Activated naive CD8-positive, alpha-beta T cell treated with anti-CD3 and anti-CD28 coated beads for 36 hours (primary cell): ENCODE measurements at places on chromosomes 2 and 18.

DNA sequence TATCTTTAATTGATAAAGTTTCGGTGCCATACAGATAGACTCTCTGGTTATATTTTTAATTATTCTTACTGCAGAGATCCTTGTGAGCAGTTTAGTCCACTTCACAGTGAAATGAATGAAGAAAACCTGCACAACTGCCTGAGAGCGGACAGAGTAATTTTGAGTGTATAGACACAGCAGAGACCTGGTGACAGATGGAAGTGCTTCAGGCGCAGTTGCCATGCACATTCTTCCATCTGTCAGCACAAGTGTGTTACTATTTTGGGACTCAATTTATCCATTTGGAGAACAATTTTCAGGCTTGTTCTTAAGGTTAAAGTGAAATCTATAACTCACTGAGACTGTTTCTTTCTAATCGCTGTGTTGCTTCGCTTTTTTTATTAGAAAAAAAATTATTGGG is 147.8 kb upstream of the SPHKAP start:
- no peak for DNase-seq

DNA sequence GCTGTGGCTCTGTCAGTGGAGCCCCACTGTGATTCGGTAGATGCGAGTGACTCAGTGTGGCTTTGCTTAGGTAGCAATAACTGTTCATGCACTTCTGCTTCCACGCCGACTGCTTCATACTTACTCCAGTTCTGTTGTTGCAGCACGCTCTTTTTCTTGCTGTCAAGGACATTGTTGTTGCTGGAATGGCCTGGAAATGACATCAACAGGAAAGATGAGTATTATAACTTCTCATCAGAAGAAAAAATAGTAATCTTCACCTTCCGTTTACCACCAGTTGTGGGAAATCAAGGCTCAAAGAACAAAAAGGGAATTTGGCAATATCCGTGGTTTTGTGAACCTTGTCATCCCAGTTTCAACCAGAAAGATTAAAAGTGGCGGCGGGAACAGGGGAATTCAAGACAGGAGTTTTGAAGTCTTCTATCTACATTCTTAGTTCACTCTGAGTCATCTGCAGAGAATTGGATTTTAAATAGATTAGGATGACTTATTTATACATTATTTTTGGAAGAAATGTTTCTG is 8.3 kb downstream of the TM4SF20 start:
- DNase-seq, result no peak

DNA sequence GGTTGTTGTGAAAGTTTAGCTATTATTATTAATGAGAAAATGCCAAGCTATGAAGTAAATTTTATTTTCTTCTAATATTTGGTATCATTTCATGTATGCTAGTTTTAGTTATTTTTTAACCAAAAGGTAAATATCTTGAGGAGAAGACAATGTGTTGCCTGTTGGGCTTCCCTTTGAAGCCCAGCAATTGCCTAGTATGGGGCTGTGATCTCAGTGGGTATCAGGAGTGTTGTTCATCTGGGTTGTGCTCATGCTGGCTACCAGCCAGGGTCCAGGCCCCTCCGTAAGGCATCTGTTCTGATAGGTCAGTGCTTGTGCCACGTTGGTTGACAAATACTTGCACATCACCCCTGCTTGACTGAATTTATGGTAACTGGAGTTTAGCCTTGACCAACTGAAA is 38.0 kb upstream of the DARS1 start:
- no peak for DNase-seq

DNA sequence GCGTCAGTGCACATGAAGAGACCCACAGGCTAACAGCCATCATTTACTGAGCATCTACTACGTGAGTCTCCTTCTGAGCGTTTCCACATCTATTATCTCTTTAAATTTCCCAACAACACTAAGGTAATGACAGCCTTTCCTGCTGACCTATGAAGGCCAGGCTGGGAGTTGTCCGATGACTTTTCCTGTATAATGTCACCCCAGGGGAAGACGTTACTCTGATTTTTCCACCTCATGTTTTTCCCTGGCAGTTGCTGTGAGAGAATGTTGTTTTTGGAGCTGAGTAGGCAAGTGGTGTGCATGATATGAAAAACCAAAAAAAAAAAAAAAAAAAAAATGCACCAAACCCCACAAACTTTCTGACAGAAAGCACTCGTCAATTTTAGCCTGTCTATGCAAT is 207.6 kb downstream of the SLC8A1 start:
- no peak for DNase-seq

DNA sequence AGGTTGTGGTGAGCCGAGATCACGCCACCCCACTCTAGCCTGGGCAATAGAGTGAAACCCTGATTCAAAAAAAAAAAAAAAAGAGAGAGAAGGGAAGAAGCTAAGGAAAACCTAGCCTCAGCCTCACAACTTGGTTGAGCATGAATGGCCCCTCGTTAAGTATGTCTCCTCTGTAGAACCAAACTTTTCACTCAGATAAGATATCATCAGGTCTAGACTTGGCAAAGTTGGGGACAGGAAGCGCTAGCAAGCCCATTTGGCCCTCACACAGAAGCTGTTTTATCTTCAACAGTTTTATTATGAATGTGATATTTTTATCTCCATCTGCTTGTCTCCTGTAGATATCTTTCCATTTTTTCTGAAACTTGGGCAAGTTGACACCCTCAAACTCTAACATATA is 3.5 kb upstream of the ASXL2 start:
- no peak for DNase-seq

DNA sequence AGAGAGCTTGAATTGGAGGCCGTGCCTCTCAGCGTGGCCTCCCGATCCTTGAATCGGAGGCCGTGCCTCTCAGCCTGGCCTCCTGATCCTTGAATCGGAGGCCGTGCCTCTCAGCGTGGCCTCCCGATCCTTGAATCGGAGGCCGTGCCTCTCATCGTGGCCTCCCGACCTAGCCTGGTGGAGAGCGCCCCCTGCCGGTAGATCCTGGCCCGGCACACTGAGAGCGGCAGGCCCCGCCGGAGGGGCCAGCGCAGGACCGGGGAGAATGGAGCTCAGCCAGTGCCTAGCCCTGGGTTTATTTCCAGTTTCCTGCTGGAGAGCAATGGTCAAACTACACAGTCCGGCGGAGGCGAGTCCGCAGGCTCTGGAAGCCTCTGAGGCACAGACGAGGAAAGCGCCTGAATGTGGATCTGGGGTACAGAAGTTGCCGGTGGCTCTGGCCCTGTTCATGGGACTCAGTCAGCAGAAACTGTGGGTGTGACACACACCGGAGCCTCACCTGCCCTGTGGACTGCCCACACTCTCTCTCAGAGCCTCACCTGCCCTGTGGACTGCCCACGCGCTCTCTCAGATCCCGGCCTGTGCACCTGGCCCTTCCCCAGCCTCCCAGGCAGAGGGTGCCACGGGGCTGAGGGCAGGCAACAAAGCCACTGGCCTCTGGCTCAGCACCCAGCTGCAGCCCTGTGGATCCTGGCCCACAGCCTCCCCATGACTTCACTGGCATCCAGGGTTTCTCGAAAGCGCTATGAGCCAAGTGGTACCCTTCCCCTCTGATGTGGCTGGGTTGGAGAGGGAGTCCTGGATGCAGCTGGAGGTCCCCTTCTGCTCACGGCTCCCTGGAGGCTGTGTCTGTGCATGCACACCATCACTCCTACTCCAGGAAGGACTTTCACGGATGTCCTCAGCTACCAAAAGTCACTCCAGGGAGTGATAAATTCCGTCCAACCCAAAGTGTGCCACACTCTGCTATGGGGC is 1.5 kb downstream of the IL36B start:
- DNase-seq, result no peak

DNA sequence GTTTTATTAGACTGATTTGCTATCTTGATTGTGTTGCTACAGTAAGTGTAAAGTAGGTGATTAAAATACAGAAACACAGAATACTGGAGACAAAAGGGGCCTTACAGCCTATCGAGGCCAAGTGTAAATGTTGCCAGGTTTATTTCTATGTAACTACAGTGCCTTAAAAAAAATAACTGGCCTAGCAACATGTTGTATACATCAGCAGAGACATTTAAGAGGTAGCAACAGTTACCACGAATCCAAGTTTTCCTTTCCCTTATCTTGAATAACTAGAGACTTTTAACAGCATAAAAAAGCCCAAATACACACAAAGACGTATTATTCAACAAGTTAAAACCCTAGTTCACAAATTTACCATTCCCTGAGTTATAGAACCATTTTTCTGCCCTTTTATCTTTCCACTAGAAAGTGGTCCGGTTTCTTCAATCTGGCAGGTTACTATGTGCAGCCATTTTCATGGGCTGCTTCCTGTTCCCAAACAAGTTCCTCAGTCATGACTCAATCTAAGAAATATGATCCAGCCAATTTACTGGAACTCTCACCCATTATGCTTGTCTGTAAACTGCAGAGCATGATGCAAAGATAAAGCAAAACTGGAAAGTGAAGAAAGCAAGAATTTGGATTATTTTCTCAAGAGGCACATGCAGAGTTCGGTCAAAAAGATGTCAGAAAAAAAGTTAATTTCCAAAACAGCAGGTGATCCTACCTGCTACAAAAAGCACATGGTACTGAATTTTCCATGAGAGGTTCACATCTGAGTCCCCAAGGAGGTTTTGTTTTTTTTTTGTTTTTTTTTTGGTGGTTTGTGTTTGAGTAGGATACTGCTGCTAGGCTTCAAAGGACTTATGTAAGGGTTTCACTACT is 22.2 kb downstream of the NFE2L2 start:
- DNase-seq, result no peak

DNA sequence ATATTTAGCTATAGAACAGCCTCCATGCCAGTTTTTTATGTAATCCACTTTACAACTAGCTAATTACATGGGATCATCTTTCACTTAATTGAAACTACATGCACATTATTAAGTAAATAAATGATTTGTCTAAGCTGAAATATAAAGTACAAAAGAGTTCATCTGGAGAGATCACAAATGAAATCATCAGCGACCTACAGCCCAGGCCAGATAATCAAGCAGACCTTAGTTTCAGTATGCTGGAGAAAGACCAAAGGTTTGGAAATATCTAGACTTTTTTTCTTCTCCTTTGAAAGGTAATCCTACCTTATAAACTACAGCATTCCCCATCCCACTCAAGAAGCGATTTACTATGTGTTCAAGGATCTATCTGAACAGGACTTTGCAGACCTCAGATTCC is 26.5 kb downstream of the FIGN start:
- no peak for DNase-seq

GRCh38 chr2:217593732-217594131 is 409.1 kb downstream of the TNS1 start:
- peak; percentile 8 for DNase-seq

DNA sequence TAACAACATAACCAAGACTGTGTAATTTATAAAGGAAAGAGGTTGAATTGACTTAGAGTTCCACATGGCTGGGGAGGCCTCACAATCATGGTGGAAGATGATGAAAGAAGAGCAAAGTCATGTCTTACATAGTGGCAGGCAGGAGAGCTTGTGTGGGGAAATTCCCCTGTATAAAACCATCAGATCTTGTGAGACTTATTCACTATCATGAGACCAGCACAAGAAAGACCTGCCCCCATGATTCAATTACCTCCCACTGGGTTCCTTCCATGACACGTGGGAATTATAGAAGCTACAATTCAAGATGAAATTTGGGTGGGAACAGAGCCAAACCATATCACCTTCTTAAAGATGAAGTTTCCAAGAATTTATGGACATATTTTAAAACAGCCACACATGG is 2.5 kb upstream of the IL36RN start:
- DNase-seq, result no peak

GRCh38 chr2:203261326-203262159 is 22.7 kb downstream of the CYP20A1 start:
- no peak for DNase-seq

DNA sequence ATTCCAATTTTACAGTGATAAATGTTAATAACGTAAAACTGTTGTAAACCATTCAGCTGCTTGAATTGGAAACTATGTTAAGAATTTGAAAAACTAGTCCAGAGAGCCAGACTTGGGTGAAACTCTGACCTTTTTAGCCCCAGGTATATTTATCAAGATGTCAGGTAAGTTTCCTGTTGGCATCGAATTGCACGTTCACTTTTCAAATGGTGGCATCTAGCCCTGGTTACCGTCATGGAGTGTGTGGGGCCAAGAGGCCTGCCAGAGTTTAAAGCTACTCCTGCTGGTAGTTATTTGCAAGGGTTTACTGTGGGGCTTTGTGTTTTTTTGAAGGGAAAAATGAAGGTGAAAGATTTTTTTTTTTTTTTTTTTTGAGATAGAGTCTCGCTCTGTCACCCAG is 109.9 kb downstream of the WDSUB1 start:
- DNase-seq, result no peak

DNA sequence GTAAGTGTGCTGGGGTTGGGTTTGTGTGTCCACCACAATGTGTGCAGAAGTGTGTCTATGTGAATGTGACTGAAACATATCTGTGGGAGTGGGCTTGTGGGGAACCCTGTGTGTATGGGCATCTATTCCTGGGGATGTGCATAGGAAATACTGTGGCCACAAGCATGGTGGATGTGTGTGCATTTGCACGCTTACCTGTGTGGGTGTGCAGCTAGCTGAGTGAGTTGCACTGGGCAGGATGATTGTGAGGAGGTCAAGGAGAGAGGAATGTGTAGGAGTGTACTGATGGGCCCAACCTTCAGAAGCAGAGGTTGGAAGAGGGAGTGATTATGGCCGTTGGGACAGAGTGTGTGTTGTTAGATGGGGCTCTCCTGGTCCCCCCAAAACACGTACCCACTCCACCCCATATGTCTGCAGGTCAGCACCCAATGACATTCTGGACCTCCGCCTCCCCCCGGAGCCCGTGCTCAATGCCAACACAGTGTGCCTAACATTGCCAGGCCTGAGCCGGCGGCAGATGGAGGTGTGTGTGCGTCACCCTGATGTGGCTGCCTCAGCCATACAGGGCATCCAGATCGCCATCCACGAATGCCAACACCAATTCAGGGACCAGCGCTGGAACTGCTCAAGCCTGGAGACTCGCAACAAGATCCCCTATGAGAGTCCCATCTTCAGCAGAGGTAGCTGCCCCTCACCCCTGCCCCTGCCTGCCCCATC is 1.2 kb downstream of the WNT10A start:
- DNase-seq, result no peak

DNA sequence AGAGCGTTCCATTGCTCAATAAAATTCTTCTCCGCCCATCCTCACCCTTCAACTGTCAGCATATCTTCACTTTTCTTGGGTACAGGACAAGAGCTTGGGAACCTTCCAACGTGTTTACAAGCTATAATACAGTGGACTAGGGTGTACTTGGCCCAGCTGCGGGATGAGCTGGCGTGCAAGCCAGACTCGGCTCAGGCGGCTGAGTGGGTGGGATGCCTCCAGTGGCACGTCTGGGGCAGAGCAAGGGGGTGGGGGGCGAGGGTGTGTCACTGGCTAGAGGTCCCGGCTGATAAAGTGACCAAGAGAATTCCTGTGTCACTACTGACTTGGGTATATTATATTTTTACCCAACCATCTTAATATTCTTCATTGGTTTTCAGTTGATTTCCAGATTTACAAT is 179.7 kb downstream of the EVA1A start:
- no peak for DNase-seq

- DNase-seq, result no peak
Observed at GRCh38 chr2:150256736-150257135, 230.7 kb downstream of the RND3 start.

- DNase-seq, result no peak
Observed at GRCh38 chr2:126317790-126318431, 338.0 kb upstream of the GYPC start.

GRCh38 chr2:12796657-12797056 is 79.9 kb downstream of the TRIB2 start:
- DNase-seq, result no peak
